ENCODE measurements at places on chromosomes 3 and 15.

DNA sequence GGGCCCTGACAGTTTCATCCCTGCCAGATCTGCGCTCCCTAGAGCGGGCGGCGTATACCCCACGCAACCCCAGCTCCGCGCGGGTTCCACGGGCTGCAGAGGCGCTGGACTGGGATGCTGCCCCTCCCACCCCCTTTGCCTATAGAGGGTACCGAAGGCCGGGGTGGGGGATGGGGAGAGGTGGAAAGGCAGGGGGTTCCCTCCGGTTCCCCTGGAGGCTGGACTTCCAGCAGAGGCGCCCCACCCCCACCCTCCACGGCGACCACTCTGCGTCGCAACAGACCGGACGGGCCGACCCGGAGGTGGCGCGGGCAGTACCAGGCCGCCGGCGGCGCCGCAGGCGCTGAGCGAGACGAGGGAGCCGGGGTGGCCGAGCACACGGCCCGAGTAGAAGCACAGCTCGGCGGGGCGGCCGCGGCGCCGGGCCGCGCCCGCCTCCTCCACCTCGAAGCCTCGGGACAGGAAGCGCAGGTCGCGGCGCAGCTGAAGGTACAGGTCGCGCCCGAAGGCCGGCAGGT lies 995 bp downstream of the ADAMTS17 start:
- DNase-seq = no peak

- DNase-seq = no peak
These were observed 15.8 kb downstream of the SOX2 start for GRCh38 chr3:181727341-181728032.

GRCh38 chr3:152236716-152237115 lies 32.0 kb upstream of the MBNL1 start:
- DNase-seq = no peak

DNA sequence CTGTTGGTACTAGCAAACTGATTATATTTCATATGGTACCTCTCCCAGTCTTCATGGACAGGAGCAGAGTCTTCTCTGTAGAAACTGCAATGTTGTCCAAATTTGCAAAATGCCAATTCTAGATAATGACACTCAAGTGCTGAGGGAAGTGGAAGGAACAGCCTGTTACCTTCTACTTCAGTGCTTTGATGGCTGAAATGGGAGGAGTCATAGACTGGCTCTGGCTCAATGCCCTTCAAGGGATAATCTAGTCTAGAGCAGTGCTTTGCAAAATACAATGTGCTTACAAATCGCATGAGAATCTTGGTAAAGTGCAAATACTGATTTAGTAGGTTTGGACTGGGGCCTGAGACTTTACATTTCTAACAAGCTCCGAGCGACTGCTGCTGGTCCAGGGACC lies 51.7 kb upstream of the ACP3 start:
- DNase-seq = no peak

- DNase-seq = no peak
These were observed 75.8 kb downstream of the CBLB start for GRCh38 chr3:105793040-105793439.

GRCh38 chr3:51999846-52000245 lies 4.2 kb upstream of the RPL29 start:
- DNase-seq = no peak

DNA sequence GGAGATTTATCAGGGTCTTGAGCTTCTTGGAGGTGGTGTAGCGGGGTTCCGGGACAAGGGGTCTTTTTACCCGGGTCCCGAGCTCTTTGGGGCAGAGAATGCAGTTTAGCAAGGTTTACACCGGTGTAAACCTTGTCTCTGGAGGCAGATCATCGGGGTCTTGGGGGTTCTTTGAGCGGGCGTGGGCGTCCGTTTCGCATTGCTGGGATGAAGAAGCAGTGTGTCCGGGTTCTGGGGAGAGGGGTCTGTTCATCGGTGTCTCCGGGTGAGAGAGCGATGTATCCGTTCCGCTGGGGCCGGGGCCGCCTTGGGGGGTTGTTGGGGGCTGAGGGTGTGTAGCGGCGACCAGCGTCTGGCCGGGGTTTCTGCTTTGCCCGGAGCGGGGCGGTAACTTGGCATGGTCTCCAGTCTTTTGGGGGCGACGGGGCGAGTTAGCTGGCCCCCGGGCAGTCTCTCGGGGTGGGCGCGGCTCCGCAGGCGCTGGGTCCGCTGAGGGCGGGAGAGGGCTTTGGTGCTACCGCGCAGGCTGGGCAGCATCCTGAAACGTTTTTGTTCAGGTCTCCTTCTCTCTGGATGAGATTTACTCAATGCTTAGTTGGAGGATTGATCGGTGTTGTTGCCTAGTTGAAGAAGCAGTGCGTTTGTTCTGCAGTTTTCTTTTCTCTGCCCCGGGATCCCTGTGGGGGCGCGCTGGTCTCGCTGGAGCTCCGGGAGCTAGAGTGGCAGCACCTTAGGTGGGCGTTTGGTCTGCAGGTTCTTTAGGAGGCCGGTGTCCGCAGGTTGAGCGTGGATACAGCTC lies 843 bp downstream of the GLCE start:
- peak; percentile 43 for DNase-seq

- DNase-seq = no peak
These were observed 464.2 kb downstream of the MECOM start for GRCh38 chr3:169199283-169199682.

- DNase-seq = peak; percentile 82
These were observed 2.6 kb upstream of the APEH start for GRCh38 chr3:49671291-49672288.

DNA sequence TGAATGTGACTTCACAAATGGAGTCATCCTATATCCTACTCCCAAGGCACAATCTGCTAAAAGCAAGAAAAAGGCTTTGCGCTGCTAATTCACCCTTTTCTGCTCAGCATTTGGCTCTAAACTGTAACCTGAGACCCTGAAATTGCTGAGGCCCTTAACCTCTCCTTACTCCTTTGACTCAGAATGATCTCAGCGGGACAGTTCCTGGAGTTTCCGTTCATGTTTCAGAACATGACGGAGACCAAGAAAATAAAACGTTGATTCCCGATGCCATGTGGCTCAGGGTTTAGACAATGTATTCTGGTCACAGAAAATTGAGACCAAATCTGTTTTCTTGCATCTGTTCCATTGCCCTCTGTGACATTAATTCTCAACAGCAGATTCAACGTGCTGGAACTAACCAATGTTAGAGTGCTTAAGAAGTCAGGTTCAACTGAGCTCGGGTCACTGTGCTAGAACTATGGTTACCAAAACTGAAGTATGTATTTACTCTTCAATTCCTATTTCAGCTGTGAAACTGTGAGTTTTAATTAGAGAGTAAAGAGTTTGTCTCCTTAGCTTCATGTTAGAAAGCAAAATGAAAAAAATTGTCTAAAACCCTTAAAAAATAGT lies 45.4 kb upstream of the TMC3 start:
- no peak for DNase-seq

DNA sequence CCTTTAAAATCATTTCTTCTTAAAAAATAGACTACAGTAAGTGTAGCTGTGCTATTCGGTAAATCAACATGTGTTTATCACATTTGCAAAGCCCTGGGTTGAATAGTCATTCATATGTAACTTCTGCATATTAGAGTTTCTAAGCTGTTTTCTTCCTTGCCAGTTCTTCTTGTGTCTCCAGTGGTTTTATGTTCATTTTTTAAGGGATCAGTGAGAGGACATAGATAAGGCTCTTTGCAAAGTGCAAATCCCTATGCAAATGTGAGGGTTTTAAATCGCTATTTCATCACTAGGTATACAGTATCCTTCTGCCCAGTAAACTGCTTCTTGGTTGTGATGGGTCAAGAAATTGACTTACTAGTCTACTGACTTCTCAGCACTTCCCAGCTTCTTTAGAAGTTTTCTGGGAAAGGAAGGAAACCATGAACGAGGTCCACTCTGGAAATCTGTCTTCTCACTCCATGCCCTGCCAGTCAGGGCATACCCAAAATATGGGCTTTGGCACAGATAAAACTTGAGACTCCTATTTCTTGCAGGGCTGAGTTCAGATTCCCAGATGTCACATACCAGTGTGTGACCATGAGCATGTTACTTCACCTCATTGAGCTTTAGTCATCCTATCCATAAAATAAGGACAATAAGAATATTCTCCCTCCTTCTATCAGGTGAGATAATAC lies 38.8 kb upstream of the ADAMTS9 start:
- DNase-seq = no peak

- DNase-seq = no peak
These were observed 793 bp downstream of the SLC30A4 start for GRCh38 chr15:45521596-45522327.

GRCh38 chr3:29281344-29282241 lies 722 bp downstream of the RBMS3 start:
- no peak for DNase-seq

DNA sequence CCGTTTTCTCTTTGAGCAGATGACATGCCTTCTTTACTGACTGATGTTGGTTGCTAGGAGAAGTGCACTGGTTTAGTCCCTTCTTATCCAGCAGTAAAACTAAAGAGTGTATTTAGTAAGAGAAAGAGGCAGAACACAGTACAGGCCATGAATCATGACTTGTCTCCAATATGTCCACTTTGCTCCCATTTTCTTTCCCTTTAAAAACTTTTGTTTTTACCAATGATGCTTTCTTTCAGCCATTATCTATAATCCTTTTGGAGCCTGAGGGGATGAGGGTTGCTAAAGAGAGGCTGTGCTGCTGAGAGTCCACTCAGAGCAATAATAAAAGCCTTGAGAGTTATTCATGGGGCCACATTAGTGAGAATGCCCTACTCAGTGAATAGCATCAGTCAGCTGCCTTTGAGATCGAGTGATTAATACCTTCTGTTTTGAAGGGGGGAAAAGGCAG lies 12.2 kb downstream of the ROBO2 start:
- no peak for DNase-seq

GRCh38 chr3:158420654-158421396 lies 150.2 kb upstream of the MLF1 start:
- no peak for DNase-seq

DNA sequence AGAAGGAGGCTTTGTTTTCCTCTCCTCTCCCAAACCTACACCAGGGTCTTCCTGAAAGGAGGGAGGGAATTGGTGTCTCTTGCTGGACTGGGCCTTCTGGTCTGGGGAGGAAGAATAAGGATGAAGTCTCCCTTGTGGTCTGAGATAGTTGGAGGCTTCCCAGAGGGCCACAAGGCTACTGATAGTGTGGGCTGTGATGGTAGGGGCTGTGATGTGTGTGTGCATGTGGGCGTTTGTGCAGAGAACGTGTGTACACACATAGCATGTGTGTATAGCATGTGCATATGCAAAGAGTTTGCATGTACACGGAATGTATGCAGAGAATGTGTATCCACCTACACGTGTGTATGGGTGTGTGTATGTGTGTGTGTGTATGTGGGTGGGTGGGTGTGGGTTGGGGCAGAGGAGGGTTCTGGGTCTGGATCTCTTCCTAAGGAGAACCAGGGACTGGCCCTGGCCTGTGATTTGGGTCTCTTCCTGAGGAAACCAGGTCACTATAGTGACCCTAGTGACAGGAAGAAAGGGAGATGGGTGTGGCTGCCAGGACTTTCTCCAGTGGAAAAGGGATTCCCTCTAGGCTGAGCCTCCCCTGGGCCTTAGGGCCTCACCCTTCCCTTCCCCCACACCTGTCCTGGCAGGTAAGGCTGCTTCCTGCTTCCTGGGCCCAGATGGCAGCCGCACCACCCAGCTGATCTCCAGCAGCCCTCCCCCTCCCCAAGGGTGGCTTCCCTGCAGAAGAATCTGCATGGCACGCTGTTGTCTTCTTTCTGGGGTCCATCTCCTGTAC lies 1.7 kb downstream of the FLNB start:
- peak; percentile 34 for DNase-seq

GRCh38 chr3:31106912-31107311 lies 212.5 kb upstream of the GADL1 start:
- no peak for DNase-seq

- DNase-seq = peak; percentile 66
These were observed 5.1 kb downstream of the PPP1R2 start for GRCh38 chr3:195537995-195538394.

- DNase-seq = no peak
These were observed 100.6 kb downstream of the SLMAP start for GRCh38 chr3:57856675-57857074.

GRCh38 chr3:173911446-173911845 lies 513.9 kb downstream of the NLGN1 start:
- no peak for DNase-seq

DNA sequence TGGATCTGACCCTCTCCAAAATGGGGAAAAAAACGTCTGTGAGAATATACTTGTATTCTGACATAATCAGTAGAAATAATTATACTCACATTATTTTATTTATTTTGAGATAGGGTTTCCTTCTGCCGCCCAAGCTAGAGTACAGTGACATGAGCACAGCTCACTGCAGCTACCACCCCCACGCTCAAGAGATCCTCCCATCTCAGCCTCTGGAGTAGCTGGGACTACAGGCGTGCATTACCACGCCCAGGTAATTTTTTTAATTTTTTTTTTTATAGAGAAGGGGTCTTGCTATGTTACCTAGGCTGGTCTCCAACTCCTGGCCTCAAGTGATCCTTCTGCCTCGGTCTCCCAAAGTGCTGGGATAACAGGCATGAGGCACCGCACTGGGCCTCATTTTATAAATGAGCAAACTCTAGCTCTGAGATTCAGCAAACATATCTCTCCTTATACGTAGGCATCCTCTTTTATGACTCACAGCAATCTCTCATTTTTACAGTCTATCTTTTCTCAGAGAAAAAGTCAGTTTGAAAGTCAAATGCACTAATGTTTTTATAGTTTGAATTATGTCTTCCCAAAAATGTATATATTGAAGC lies 989 bp upstream of the VGLL3 start:
- no peak for DNase-seq
